ENCODE measurements at places on chromosomes 5 and 9. TPM values are rescaled to one million over a fixed set of nuclear protein-coding genes. Genes with fewer than 3 reads are reported as not detected.

The NDUFS6 gene
- 18.0 TPM for polyA plus RNA-seq

The ANKRD34B gene
- not detected for polyA plus RNA-seq

The FOXI1 gene
- polyA plus RNA-seq = not detected

The CTSL gene
- 0.13 TPM for polyA plus RNA-seq

The MYMK gene
- polyA plus RNA-seq = not detected

The ESM1 gene
- not detected for polyA plus RNA-seq

The SOHLH1 gene
- not detected for polyA plus RNA-seq

The PCDHA4 gene
- not detected for polyA plus RNA-seq

- no peak for DNase-seq
Measured at GRCh38 chr5:143350341-143350740, 53.1 kb downstream of the NR3C1 start.

- no peak for DNase-seq
Measured at GRCh38 chr5:53542926-53543325, 17.5 kb upstream of the NDUFS4 start.

GRCh38 chr5:67483453-67484030 lies 286.9 kb upstream of the CD180 start:
- no peak for DNase-seq

DNA sequence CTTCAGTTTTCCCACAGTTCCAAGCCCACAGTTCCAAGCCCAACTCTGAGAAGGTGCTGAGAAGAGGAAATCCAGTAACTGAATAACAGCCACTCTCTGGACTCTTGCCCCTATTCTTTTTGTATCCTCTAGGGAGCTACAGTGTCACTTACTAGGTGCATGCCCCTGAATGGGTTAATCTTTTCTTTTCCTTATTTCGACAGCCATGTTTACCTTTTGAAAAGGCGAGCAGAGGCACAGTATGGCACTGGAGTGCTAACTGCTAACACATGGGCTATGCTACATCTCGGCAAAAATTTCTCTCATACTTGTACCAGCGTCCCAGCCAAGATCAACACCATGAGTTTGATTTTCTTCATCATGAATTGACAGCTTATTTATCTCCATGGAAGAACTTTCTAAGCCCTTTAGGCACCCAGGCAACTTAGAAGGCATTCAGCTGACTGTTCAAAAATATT lies 222.6 kb downstream of the EBF1 start:
- DNase-seq = no peak

- no peak for DNase-seq
Measured at GRCh38 chr5:109063223-109063622, 315.5 kb downstream of the FER start.

GRCh38 chr5:143008809-143009521 lies 238.8 kb downstream of the ARHGAP26 start:
- peak; percentile 83 for DNase-seq

GRCh38 chr5:153340738-153341137 lies 149.7 kb upstream of the GRIA1 start:
- DNase-seq = no peak

GRCh38 chr5:109689740-109690241 lies at the start of gene MAN2A1:
Gene MAN2A1, plus strand, starts transcription at chr5:109689927. Its CDS starts 491 bp downstream, at chr5:109690418.
- peak; percentile 90 for DNase-seq

- no peak for DNase-seq
Measured at GRCh38 chr9:78654324-78654723, 357.4 kb downstream of the PSAT1 start.

GRCh38 chr5:169160405-169160901 lies 140.5 kb downstream of the SLIT3 start:
- DNase-seq = no peak

DNA sequence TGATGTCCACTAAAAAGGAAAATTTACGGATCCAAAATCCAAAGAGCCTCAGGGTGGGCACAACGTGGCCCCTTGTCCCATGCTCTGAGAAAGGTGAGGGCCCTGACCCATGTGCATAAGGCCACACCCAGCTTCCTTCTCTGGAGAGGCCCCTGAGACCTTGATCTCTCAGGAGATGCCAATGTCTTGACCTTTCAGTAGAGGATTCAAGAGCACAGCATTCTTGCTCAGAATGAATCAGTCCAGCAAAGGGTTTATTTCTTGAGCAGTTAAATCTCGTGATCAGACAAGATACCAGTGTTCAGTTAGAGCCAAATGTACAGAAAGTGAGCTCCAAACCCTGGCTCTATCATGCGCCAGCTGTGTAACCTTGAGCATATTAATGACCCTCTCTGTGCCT lies 115.9 kb upstream of the DAPK1 start:
- DNase-seq = no peak

Measured in B cell (primary cell).